Neural crest cell (in vitro differentiated cells): ENCODE measurements at places on chromosomes 6 and 20. TPM values are rescaled to one million over a fixed set of nuclear protein-coding genes. Genes with fewer than 3 reads are reported as not detected.

GRCh38 chr6:166643891-166644590 lies 17.0 kb upstream of the RPS6KA2 start:
- H3K4me3 ChIP-seq = no peak overlapping the region
- no peak for DNase-seq
- H3K27me3 ChIP-seq = no peaks in the 10 kb centered on the region
- no peak overlapping the region for H3K27ac ChIP-seq
- H3K4me1 ChIP-seq = peaks cover 5% of the 10 kb centered on the region

DNA sequence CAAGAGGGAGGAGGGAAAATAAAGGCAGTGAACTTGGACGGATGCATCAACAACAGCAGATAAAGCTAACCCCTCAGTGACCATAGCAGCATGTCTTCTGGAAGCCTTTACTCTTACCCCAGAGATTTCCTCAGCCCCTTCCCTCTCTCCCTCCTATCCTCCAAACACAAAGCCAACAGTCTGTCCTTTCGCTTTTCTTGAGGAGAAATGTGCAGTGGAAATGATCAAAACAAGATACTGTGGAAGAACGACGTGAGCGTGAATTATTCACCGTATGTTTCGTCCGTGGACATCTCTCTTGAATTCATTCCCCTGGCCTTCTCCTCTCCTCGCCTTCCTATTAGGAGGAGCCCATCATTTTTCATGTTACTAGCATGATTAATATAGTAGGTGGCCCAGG lies 8.5 kb downstream of the NRN1 start:
- peaks cover 18% of the 10 kb centered on the region for H3K36me3 ChIP-seq
- no peak overlapping the region for H3K27ac ChIP-seq
- no peak for DNase-seq
- peaks cover 100% of the 10 kb centered on the region for H3K27me3 ChIP-seq
- H3K4me1 ChIP-seq = peaks cover 59% of the 10 kb centered on the region
- peak overlapping the region; percentile 83 for H3K4me3 ChIP-seq

- DNase-seq = no peak
- H3K27me3 ChIP-seq = no peaks in the 10 kb centered on the region
- no peak overlapping the region for H3K4me3 ChIP-seq
These were observed 39.7 kb downstream of the BCAS4 start for GRCh38 chr20:50834599-50835005.

- H3K36me3 ChIP-seq = no peaks in the 10 kb centered on the region
- no peak overlapping the region for H3K4me3 ChIP-seq
- peaks cover 3% of the 10 kb centered on the region for H3K27me3 ChIP-seq
- DNase-seq = no peak
- peaks cover 15% of the 10 kb centered on the region for H3K4me1 ChIP-seq
- H3K27ac ChIP-seq = no peak overlapping the region
These were observed 383.8 kb downstream of the TFAP2A start for GRCh38 chr6:10030942-10031537.

- no peaks in the 10 kb centered on the region for H3K36me3 ChIP-seq
- H3K4me1 ChIP-seq = peaks cover 39% of the 10 kb centered on the region
- no peak overlapping the region for H3K4me3 ChIP-seq
These were observed 109.0 kb downstream of the PSMB1 start for GRCh38 chr6:170444056-170444591.

GRCh38 chr6:90173262-90173925 lies 123.2 kb downstream of the BACH2 start:
- H3K4me3 ChIP-seq = no peak overlapping the region
- H3K36me3 ChIP-seq = peaks cover 7% of the 10 kb centered on the region
- no peaks in the 10 kb centered on the region for H3K27me3 ChIP-seq
- peaks cover 25% of the 10 kb centered on the region for H3K4me1 ChIP-seq
- no peak for DNase-seq

The KIF6 gene
- 1.5 and 2.3 TPM in 2 replicates for total RNA-seq
